ENCODE measurements at places on chromosomes 13 and 19.
A peak's percentile ranks its signal among the peaks of the same experiment; 100 is the strongest.

GRCh38 chr13:78700121-78700910, 41.4 kb upstream of the OBI1 start:
- DNase-seq, result no peak

GRCh38 chr13:73808318-73808717, 325.9 kb downstream of the KLF12 start:
- DNase-seq, result no peak

GRCh38 chr19:49073514-49074378, 1.2 kb upstream of the KCNA7 start:
- no peak for DNase-seq

- no peak for DNase-seq
Observed at GRCh38 chr13:37475151-37475550, 123.4 kb downstream of the POSTN start.

DNA sequence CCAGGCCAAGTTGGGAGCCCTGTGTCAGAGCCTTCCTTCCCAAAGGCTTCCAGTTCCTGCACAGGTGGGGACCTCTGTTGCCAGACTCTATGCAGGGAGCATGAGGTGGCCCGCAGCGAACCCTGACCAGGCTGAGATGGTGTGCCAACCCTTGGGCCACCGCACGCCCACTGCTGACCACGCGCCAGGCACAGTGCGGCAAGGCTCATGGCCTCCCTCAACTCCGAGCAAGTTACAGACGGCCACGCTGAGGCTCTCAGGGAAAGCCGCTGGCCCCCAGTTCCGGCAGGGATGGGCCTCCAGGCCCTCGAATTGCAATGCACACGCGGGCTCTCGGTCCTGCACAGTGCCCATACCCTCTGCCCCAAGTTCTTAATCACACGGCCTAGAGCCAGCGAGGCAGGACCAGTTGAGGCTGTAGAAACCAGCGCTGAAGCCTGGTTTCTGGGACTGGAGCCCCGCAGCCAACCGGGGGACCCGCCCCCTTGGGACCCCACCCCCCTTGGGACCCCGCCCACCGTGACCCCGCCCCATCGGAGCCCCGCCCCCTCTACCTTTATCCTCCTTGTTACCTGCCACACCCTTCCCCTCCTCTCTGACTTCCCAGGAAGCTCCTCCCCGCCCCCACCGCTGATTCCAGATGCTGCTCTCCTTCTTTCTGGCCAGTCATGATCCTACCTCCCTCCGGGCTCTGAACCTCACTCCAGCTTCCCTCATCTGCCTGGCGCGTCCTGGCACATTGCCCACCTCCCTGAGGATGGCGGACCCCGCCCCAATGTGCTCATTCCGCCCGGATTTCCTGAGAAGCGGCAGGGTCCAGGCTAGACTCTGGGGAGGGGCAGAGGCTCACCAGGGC, 6.0 kb downstream of the PEX11G start:
- no peak for DNase-seq

DNA sequence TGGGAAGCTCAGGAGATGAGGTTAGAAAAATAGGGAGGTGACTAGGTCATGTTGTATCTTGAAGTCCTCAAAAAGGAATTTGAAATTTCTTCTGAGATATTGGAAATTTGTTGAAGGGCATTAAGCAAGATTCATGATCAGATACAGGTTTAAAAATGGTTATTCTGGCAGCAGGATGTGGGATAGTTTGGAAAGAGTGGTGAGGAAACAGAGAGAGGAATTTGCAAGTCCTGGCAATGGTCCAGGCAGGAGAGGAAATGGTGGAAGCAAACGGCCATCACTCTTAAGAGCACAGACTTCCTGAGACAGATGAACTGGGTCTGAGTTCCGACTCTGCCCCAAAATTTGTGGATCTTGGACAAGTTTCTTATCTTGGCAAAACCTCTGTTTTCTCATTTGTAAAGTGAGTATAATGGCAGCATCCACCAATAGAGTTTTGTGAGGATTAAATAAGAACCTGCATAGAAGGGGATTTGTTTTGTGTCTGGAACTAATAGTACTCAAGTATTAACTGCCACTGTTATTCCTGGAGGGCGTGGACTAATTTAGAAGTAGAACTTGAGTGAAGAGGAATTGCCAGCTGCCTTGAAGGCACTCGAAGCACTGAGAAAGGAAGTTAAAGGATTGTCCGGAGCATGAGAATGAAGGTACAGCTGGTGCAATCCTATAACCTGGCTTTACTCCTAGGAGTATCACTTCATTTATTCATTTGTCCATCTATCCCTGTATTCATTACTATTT, 99.6 kb downstream of the CCNA1 start:
- no peak for DNase-seq

GRCh38 chr13:52929846-52930245, 81.4 kb upstream of the PCDH8 start:
- no peak for DNase-seq

DNA sequence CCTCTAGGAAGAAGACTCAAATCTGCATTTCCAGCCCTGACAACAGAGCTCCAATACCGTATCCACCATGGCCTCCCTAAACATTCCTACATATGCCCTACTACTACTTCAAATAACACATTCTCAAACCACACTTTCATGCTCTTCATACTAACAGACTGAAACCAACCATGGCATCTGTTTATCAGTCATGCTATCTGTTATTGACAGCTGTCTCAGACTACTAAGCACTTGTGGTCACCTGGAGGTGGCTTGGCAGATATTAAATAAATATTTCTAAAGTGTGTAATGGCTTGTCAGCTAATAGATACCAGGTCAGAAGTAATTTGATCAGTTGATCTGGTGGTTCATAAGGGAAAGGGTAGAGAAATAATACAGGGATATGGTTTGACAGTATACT, 489.1 kb downstream of the DIAPH3 start:
- no peak for DNase-seq

DNA sequence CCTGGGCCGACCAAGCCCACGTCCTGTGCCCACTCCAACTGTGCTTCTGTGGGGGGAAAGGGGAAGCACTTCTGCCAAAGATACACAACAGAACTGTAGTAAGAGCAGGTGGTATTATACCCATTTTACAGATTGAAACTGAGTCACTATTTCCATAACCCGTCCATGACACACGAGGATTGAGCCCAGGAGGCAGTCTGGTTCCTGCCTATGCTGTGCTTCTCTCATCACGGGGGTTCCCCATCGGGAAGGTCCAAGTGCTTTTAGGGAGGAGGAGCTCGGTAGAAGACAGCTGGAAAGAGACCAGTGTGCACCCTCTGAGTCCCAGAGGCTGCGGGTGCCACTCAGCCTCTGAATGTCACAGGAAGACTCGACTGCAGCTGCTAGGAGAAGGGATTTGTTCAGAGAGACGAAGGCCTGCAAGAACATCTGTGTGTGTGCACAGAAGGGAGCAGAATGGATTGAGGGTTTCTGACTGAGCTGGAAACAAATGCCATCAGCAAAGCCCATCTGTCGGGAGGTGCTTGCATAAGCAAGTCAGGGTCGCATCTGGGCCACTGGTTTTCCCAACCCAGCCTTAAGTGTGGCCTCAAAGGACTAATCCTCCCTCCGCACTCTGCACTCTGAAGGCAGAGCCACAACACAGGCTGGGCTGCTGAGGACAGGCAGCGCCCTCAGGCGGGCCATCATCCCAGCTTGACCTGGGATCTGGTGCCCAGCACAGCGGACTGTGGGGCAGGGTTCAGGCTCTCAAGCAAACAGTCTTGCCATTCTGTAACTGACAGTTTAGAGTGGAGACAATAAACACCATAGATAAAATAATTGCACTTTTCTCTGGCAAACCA, 150.0 kb downstream of the DPF1 start:
- DNase-seq, result no peak

DNA sequence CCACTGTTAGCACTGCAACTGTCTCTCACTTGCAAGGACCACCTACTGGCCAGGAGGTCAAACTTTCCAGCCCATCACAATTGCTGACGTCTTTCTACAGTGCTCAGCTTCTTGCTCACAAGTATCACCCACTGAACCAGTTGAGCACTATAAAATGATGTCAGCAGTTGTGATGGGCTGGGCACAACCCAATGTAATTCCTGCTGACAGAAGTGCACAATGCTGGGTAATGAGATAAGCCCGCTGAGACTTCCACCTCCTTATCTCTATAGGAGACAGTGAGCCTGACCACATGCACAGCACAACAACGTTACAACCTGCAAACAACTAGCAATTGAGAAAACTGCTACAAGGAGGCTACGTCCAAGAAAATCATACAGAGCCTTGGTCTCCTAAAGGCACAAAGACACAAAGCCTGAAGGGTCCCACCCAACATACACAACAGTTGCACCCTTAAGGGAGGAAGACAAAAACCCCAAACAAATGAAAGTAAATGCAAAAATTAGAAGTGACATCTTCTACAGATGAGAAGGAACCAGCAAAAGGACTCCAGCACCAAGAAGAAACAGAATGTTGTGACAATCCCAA, 273.2 kb downstream of the LIG4 start:
- no peak for DNase-seq

GRCh38 chr13:56975647-56976046, 165.1 kb upstream of the PRR20A start:
- no peak for DNase-seq

DNA sequence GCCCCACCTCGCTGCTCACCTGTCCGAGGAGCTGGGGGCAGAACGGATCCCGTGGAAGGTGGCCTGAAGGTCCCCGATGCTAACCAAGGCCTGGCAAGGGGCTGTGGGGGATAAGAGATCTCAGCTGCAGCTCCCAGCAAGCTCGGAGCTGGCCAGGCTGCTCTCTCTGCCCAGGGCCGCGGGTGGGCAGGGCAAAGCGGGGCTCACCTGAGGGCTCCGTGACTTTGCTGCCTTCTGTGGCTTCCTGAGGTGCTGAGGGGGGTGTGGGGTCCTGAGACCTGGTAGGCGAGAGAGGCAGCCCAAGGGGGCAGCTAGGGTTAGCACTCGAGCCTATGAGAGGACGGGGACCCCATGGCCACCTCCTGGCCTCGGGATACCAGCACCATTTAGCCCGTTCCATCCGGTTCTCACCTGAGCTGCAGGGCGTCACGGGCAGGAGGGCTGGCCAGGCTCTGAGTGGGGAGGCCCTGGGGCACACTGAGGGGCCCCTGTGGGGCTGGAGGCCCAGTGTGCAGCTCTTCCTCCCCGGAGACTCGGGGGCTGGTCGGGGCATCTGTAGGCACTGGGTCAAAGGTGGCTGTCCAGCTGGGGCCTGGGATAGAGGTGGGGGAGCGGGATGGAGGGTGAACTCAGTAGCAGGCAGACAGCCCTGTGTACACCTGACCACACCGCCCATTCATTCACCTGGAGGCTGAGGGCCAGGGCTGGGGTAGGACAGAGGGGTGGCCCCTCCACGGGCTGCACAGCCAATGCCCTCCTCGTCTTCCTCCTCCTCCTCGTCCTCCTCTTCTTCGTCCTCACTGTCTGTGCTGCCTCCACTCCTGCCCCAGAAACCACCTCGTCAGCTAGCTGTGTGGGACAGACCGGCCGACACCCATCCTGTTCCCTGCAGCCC, 3.1 kb upstream of the TMEM86B start:
- DNase-seq, result no peak

GRCh38 chr13:33206945-33207614, 78.5 kb downstream of the STARD13 start:
- DNase-seq, result no peak

DNA sequence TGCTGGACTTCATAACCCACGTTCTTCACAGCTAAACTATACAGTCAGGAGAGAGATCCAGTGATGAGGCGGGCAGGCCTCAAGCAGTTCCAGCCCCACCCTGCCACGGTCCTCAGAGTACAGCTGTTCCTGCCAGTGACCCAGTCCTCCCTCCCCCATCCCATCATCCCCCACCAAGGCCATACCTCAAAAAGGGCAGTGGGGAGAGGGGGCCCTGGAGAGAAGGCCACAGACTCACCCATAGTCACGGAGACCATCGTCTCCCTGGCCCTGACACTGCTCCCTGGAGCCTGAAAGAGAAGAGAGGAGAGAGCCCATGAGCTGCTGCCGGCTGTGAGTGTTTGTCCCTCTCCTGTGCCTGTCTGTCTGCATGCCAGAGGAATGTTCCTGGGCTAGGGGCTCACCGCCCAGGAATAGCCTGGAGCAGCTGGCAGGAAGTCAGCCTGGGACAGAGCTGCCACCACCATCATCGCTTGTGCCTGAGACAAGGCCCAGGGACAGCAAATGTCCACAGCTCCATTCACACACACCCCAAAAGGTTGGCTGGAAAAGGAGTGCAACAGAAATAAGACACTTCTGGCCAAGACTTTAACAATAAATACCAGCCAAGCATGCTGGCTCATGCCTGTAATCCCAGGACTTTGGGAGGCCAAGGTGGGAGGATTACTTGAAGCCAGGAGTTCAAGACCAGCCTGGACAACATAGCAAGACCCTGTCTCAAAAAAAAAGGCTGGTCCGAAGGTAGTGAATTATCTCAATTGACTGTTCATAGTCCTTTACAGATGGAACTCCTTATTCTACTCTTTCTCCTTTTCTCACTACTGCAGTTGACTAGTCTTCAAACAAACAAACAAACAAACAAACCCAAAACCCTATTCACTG, 6.4 kb downstream of the C19orf47 start:
- no peak for DNase-seq

- no peak for DNase-seq
Observed at GRCh38 chr13:46154136-46154801, 27.7 kb downstream of the LCP1 start.

- no peak for DNase-seq
Observed at GRCh38 chr13:80906860-80907259, 565.9 kb upstream of the SPRY2 start.

DNA sequence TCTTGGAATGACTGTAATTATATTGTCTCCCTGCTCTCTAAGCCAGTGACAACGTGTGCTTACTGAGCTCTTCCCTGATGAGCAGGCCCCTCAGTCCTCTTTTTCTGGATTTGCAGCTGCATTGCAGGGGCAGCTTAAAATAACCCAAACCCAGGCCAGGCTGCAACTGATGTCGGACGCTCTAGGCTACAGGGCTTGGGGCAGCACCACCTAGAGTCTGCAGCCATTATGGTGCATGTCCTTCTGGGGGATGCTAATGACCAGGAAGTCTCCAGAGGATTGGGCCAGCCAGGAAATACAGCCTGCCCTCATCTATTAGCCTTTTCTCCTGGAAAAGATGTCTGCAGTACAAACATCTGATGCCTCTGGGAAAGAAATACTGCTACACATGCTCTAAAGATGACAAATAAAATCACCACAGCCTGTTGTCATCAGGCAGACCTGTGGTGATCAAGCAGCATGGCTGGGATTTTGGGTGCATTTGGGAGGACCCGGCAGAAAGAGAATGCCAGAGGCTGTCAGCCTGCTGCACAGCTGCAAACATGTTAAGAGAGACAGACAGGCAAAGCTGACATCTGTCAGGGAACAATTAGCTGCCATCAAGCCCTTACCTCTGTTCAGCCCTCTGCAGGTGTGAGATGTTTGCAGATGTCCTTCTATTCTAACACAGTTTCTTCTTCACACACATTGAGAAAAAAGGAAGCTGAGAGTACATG, 51.8 kb downstream of the CCDC70 start:
- peak; percentile 10 for DNase-seq

All from thymus (tissue), 14 donors.